ENCODE measurements at places on chromosomes 5 and 9. TPM values are rescaled to one million over a fixed set of nuclear protein-coding genes. Genes with fewer than 3 reads are reported as not detected.

GRCh38 chr9:117742131-117742530 lies 37.9 kb downstream of the TLR4 start:
- DNase-seq: no peak

DNA sequence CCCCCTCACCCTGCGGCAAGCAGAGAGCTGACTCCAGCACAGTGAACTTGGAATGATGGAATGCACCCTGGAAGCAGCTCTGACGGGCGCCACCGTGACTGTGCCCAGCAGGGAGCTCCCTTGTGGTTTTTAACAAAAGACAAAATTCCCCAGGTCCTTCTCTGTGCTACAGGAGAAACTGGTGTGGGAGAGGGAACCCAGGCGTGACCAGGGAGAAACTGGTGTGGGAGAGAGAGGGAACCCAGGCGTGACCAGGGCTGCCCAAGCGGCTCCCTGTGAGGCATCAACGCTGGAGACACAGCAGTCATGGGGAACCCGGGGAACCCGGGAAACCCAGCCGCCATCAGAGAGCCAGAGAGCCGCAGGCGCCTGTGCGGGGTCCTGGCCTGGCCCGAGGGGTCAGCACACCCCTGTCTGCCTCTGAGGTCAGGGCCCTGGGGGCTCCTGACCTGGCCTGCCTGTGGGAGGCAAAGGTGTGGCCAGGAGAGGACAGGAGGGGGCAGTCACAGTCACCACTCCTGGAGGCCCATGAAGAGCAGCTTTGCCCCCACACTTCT lies 3.1 kb upstream of the AHRR start:
- no peak for DNase-seq

The RETREG1 gene
- polyA plus RNA-seq: 0.43 TPM

The HAVCR1 gene
- polyA plus RNA-seq: not detected

The N4BP3 gene
- polyA plus RNA-seq: 0.16 TPM

The MAMDC2 gene
- polyA plus RNA-seq: not detected

GRCh38 chr5:146306838-146307237 lies 31.8 kb upstream of the POU4F3 start:
- no peak for DNase-seq

- no peak for DNase-seq
These were observed 1278.7 kb downstream of the CDH12 start for GRCh38 chr5:21574438-21574837.

DNA sequence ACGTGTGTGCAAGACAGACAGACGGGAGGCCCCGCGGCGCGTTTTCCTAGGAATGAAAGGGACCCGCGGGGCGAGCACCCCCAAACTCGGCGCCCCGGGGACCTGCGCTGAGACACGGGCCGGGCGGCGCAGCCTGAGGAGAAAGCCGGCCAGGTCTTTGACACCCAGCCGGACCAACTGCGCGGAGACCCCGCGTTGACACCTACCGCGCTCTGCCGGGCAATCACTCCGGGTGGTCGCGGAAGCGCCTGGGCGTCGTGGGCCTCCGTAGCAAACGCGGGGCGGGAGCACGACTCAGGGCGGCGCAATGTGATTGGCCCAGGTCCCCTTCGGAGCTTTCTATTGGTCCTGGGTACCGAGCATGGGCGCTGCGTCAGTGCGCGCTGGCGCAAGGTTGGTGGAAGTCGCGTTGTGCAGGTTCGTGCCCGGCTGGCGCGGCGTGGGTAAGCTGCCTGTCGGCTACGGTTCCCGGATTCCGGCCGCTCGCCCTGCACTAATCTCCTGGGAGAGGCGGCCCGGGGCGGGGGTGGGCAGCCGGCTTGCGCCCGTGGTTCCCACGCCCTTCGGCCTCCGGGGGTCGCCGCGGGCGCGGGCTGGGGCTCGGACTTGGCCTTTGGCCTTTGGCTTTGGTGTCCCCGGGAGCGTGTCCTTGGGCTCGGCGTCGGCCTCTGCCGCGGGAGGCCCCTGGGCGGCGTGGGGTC lies at the start of the genes FASTKD3 and MTRR:
TSS of gene FASTKD3 (minus strand) at position 259 of the 701 bp plus-strand sequence. CDS start 948 bp downstream, outside the sequence.
TSS of gene MTRR (plus strand) at position 376 of the 701 bp plus-strand sequence. CDS start 1,647 bp downstream, outside the sequence.
- peak; percentile 97 for DNase-seq

DNA sequence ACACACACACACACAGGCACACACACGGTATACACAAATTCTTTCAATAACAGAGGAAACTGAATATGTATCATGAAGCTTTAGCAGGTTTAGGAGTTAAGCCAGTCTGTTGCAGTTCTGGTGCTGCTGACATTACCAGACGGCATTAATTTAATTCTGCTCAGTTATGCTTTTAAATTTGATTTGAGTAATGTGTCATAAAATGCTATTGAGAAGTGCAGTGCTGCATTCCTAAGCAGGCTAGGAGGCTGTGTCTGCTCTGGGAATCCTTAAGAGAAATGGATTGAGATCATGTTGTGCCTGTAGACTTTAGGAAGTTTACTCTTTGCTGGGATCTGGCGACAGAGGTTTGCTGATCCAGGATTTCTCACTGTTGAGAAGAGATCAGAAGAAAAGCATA lies 733.8 kb downstream of the BRINP1 start:
- peak; percentile 8 for DNase-seq

The GPR21 gene
- polyA plus RNA-seq: not detected

- no peak for DNase-seq
These were observed 2.1 kb downstream of the ARSI start for GRCh38 chr5:150300496-150301169.

DNA sequence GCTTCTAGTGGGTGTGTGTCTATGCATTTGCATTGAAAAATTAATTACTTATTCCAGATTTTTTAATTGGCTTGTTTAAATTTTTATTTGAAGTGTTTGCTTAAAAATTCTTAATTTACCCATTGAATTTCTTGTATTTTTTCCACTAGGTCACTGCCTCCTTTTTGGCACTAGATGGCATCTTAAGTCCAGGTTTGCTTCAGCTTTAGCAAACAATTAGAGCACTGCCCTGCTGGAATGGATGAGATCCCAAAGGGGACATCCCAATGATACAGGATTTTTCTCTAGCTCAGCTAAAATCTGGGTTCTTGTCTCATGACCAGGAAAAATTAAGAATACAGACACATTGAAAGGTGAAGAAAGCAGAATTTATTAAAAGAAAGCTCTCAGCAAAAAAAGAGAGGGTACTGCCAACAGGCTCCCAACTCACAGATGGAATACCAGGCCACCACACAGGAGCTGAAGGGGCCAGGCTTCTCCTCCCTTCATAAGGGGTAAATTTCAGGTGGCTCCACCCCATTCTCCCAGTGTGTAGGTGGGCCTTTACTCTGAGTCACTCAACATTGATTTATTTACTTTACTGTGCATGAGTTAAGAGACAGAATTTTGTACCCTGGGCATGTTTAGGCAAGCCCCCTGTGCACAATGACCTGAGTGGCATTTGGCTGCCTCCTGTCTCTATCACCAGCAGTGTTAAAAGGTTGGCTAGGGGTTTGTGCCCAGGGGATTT lies 532.4 kb downstream of the ANXA1 start:
- peak; percentile 1 for DNase-seq

DNA sequence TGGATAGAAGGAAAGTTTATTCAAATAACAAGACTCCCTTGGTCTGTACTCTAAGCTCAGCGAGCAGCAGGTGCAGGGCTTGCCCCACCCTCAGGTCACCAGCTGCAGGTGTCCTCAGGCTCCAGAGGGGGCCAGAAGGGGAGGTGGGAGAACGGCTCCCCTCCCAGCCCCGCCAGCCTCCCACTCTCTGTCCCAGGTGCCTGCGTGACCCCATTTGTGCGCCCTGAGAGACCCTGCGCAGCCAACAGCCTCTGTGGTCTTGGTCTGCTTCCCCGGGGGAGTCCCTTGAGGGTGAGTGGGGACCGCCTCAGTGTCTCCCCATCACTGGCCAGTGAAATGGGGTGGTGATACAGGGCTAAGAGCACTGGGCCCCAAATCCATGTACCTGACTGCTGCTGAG lies 62.3 kb upstream of the STXBP1 start:
- DNase-seq: no peak

GRCh38 chr9:20559231-20559890 lies 62.9 kb downstream of the MLLT3 start:
- DNase-seq: no peak

The MYOZ3 gene
- 0.26 TPM for polyA plus RNA-seq

- DNase-seq: no peak
These were observed 75.7 kb downstream of the MED10 start for GRCh38 chr5:6302684-6303083.

GRCh38 chr5:149646564-149646963 lies 65.3 kb downstream of the ARHGEF37 start:
- peak; percentile 80 for DNase-seq

GRCh38 chr5:111836426-111836825 lies 79.4 kb upstream of the NREP start:
- no peak for DNase-seq

DNA sequence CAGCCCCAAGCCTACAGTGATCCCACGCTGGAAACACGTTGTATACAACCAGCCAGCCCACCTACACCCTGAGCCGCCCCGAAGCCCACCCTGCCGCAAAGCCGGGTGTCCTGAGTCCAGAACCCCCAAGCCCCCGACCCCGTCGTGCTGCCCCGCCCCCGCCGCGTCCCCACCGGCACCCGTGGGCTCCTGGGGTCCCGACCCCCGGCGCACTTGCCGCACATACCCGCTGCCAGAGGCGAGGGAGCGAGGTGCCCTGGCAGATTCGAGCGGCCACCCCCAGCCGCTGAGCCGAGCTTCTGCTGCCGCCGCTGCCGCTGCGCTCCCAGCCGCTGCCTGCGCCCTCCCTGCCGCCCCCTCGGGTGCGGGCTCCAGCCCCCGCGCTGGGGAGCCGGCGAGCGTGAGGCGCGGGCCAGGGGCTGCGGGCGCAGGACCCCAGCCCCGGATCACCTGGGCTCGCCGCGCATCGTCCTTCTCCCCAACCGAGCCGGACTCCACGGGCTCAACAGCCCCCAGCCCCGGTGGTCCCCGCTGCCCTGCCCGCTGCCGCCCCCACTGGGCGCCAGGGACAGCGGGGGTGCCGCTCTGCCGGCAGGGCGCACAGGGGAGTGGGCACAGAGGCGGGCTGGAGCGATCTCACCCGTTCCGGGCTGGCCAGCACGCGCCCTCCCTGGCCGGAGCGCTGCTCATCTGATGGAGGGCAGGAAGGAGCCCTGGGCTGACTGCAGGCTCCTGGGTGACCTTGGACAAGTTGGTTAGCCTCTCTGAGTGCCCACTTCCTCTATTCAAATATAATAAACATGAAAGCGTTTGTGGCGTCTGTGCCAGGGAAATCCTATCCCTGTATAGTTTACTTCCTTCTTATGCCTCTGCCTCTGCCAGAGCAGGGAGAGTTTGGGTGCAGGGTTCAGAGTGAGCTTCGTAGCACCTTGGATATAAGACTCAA lies at the start of gene HTR4:
TSS of gene HTR4 (minus strand) at position 692 of the 946 bp plus-strand sequence. CDS start 17,513 bp downstream, outside the sequence.
- peak; percentile 77 for DNase-seq
